ENCODE measurements at places on chromosomes 13 and 19.

GRCh38 chr13:50389726-50390125 lies 374.5 kb downstream of the KCNRG start:
- DNase-seq: no peak

DNA sequence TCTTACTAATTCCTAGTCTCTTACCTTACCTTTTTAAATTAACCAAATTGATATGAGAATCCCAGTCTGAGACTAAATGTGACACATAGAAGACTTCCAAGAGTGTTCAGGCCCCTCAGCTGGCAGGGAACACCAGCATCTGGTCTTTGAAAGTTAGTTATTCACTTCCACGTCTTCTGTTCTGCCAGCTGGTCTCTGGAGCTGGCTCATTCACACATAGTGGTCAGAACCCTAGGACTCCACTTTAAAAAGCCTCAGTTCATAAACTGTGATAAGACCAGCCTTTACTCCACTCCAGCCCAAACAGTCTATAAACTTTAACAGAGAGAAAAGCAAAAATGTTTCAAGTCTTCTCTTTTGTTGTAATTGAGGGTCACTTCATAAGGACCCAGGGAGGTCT lies 263.0 kb downstream of the DCT start:
- no peak for DNase-seq

DNA sequence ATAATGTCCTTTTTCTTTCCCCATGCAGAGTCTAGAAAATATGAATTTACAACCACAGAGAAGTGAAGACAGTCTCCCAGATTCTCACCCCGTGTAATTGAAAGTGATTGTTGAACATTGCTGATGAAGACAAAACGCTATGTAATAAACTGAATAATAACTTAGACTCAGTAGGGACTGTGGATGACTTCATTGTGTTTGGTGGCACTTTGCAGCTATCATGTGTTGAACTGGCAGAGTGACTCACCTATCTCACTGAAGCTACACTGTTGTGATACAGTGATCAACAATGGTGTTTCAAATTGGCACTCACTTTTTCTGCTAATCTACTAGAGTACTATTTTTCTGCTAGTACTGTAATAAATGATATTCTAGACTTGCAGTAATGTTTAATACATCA lies 261.3 kb downstream of the DACH1 start:
- DNase-seq: no peak

DNA sequence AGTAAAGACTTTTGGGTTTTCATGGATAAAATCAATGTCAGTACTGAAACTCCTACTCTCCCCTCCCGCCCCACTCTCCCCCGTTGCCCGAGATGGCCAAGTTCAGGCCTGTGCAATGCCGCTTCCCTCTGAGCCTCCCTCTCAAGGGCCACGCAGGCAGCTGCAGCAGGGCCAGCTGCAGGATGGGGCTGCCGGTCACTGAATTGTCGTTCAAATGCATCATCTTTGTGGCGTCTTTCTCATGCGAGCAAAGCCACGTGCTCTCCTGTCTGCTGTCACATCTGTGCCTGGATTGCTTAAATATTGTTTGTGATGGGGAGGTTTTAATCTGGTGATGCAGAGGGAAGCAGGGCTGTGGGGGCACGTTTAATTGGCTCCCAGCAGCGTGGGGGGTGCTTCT lies 26.6 kb downstream of the SHISA2 start:
- no peak for DNase-seq

DNA sequence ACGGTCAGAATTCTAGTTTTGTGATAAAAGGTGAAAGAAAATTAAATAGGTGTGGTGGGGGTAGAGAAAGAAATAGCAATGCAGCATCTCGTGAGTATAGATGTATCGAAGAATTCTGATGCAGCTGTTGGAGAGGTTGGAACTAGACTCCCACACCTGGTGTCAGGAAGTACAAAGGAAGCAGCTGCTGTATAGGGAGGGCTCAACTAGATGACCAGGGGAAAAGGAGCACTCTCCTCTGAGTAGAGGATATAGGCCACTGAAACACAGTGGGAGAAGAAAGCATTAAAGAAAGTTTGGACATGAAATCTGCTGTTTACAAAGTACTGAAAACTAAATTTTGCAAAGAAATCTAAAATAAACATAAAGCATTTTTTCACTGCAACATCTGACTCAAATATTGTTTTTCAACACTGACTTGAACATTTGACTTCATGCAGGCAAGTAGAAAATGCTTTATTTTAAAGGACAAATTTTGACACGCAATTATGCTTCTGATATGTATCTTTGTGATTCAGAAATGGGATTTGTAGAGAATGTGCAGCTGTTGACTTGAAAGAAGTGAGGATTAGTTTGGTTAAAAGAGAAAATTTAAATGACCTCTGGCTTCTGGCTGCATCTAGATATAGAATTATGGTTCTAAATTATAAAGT lies 82.2 kb downstream of the MIPEP start:
- DNase-seq: no peak

Data from hepatocyte (in vitro differentiated cells).